ENCODE measurements at places on chromosomes 12 and 14. TPM values are rescaled to one million over a fixed set of nuclear protein-coding genes. Genes with fewer than 3 reads are reported as not detected.

Gene SLC38A4
- not detected for total RNA-seq

DNA sequence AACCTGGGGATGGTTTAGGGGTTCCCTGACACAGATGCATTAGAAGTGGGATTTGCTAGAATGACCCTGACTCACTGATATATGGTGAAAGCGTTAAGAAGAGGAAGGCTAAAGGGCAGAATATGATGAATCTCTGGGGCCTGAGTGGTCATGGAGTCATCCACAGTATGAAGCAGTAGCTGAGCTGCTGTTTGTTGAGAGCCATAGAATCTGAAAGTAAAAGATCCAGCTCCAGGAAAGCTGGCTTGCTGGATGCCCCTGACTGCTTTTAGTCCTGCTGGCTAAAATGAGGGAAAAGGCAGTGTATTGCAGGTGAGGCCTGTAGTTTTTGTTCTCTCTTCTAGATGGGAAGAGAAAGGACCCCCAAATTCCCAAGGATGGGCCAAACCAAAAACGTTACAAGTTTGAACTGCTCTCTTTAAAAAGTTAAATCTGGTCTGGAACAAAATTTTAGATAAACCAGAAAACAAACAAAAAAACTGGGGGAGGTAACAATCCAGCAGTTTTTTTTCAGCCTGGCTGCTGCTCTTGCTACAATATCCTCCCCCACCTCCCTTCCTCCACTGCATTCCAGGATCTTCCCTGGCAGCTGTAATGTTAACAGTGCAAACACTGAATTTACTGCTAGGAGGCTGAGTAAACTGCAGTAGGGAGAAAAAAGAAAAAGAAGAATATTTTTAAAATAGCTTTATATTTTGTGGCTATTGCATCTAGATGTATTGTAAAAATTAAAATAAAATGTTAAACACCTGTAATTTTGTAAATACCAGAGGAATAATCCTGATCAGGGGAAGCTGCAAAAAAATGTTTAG lies 16.5 kb downstream of the SEL1L start:
- peaks cover 48% of the 10 kb centered on the region for H3K36me3 ChIP-seq
- no peak for DNase-seq
- H3K4me1 ChIP-seq: peaks cover 16% of the 10 kb centered on the region
- H3K27me3 ChIP-seq: no peaks in the 10 kb centered on the region
- no peak overlapping the region for H3K27ac ChIP-seq

Gene COCH
- total RNA-seq: not detected

DNA sequence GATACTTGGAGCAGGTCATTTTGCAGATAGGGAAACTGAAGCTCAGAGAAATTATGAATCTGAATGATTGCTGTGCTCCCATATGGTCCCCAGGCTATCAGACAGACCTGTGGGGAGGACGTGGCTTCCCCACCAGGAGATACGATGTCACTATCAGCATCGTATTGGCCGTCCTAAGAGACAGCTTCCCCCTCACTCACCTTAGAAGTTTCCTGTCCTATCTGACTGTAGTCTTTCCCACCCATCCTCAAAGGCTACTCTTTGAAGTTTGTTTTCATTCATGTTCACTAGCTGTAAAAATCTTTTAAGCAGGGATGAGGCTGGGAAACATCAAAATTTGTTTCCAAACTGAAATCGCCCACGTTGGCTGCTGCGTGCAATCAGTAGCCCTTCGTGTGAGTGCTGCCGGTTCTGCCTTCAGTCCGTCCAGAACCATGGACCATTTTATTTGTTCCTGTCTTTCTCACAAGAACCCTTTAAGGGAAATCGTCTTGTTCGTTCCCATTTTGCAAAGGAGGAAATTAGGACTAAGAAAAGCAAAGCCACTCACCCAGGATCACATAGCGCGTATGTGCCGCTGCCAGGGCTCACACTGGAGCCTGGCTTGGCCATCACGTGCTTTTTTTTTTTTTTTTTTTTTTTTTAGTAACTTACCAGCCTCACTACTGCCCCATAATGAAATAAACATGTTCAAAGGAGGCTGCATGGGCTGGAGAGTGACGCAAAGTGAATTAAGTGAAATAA lies 1.0 kb upstream of the KDM2B start:
- H3K27ac ChIP-seq: peak overlapping the region; percentile 93
- H3K4me1 ChIP-seq: peaks cover 58% of the 10 kb centered on the region
- H3K36me3 ChIP-seq: no peaks in the 10 kb centered on the region
- DNase-seq: peak; percentile 26
- H3K4me3 ChIP-seq: peak overlapping the region; percentile 82
- H3K27me3 ChIP-seq: no peaks in the 10 kb centered on the region

GRCh38 chr14:24307575-24308341 lies at the start of gene CIDEB:
TSS of gene CIDEB (minus strand) at chr14:24307977. CDS start at chr14:24307858, 119 bp downstream.
- peaks cover 45% of the 10 kb centered on the region for H3K4me1 ChIP-seq
- H3K27ac ChIP-seq: no peak within 1 kb of the TSS
- peaks cover 45% of the 10 kb centered on the region for H3K36me3 ChIP-seq
- H3K4me3 ChIP-seq: no peak within 1 kb of the TSS
- H3K27me3 ChIP-seq: no peaks in the 10 kb centered on the region

GRCh38 chr14:50622978-50623377 lies 45.1 kb downstream of the SAV1 start:
- no peaks in the 10 kb centered on the region for H3K4me1 ChIP-seq
- no peaks in the 10 kb centered on the region for H3K27me3 ChIP-seq
- H3K36me3 ChIP-seq: no peaks in the 10 kb centered on the region
- no peak overlapping the region for H3K4me3 ChIP-seq
- H3K27ac ChIP-seq: no peak overlapping the region
- no peak for DNase-seq

Gene NEUROD4
- not detected for total RNA-seq

- H3K4me1 ChIP-seq: peaks cover 22% of the 10 kb centered on the region
- no peak for DNase-seq
- no peak overlapping the region for H3K4me3 ChIP-seq
- no peaks in the 10 kb centered on the region for H3K27me3 ChIP-seq
Measured at GRCh38 chr14:102360388-102360787, 2.3 kb downstream of the CINP start.

Gene RAB2B
- total RNA-seq: 32.6 TPM

DNA sequence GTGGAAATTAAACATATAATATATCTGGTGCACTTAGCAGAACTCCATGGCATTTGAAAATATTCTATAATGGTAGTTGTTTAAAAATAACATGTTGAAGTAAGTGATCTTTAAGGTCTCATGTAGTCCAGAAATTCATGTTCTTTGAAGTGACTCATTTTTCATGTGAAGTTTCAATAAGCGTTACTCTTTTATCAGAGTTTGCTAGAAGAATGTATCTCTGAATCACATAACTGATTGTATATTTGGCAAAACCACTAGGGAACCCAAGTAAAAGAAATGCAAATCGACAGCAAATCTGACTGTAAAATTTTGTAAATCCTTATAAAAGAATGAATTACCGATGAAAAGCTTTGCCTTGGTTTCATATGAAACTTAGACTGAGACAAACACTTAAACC lies 463.3 kb downstream of the TMTC2 start:
- no peak for DNase-seq
- H3K4me3 ChIP-seq: no peak overlapping the region
- no peak overlapping the region for H3K27ac ChIP-seq
- no peaks in the 10 kb centered on the region for H3K36me3 ChIP-seq
- H3K27me3 ChIP-seq: no peaks in the 10 kb centered on the region

DNA sequence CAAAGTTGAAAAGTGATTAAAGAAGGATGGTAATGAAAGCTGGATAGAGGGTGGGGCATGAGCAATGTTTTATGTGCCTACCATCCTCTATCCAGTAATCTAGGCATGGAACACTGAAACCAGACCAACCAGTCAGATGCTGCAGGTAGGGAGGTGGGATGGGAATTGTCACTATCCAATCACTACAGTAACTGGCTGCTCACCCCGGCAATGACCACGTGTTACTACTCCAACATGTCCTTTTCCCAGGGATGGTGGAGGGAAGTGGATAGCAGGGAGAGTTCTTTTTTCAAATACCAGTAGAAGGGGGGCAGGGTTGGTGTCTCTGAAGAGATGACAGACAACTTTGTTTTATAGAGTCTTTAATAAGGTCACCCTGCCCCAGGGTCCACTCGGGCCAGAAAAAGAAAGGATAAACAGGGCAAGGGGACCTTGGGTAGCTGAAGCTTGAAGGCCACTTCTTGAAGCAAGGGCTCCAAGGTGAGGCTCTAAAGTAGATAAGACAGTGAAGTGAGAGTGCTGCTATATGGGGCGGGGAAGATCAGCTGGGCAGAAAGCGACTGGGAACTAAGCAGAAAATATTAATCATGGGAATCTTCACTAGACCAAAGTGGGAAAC lies 14.7 kb upstream of the CDH24 start:
- H3K4me3 ChIP-seq: peak overlapping the region; percentile 79
- no peaks in the 10 kb centered on the region for H3K27me3 ChIP-seq
- H3K36me3 ChIP-seq: peaks cover 65% of the 10 kb centered on the region
- H3K4me1 ChIP-seq: peaks cover 24% of the 10 kb centered on the region
- DNase-seq: no peak

DNA sequence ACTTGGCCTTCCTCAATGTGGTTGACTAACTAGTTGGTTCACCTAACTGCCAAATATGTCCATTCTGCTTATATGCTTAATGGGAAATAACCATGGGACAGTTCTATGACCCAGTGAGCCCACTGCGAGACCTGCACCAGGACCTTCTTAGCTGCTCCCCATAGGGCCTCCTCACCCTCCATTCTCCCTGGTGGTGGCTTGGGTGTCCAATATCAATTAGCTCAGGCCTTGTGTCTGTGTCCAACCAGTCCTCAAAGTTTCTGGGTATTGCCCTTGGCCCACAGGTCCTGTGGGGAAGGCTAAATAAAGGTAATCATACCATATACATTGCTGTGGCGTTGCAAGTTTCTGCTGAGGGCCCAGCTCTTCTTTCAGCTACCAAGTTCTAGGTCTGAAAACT lies 228.2 kb downstream of the PCNX1 start:
- DNase-seq: no peak
- H3K36me3 ChIP-seq: no peaks in the 10 kb centered on the region
- H3K4me3 ChIP-seq: no peak overlapping the region
- H3K27me3 ChIP-seq: no peaks in the 10 kb centered on the region

GRCh38 chr14:51657762-51658161 lies 6.1 kb downstream of the FRMD6 start:
- no peaks in the 10 kb centered on the region for H3K36me3 ChIP-seq
- no peak overlapping the region for H3K4me3 ChIP-seq
- peaks cover 11% of the 10 kb centered on the region for H3K4me1 ChIP-seq

Gene TSPAN19
- not detected for total RNA-seq

Gene STAC3
- 2.6 TPM for total RNA-seq

Gene NPAS3
- total RNA-seq: not detected

Gene CBLN3
- 3.2 TPM for total RNA-seq

DNA sequence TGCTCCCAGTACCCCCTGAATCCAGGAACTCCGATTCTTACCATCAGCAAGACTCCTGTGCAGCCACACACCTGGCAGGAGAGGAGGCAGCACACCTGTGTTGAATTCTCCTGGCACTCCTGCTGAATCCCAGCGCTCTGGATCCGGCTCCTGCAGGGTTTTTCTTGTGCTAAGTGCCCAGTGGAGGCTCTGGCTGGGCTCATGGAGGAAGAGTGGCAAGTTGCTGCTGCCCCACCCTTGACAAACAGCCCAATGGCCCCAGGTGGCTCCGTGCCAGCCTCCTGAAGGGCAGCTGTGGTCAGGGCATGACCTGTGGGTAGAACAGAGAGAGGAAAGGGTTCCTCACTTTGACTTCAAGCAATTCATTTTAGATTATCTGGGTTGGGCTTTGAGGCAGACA lies 20.0 kb downstream of the CRACR2A start:
- H3K27ac ChIP-seq: no peak overlapping the region
- H3K4me1 ChIP-seq: no peaks in the 10 kb centered on the region
- H3K27me3 ChIP-seq: no peaks in the 10 kb centered on the region
- no peak for DNase-seq
